Immature natural killer cell (primary cell): ENCODE measurements at places on chromosomes 1 and 21. TPM values are rescaled to one million over a fixed set of nuclear protein-coding genes. Genes with fewer than 3 reads are reported as not detected.

DNA sequence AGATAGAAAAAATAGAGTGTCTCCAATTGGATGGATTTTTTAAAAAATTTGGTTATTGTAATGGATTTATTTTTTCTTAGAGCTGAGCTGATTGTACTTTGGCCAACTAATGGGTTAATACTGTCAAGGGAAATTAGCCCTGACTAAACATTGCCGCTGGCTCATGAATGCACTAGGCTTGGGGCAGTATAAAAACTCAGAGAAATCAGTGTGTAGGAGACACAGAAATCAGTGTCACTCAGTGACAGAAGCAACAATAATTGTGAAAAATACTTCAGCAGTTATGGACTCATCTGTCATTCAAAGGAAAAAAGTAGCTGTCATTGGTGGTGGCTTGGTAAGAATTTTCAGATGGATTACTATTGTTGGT, at the start of gene KMO:
TSS of gene KMO (plus strand) at position 217 of the 370 bp plus-strand sequence. CDS start at position 284, 67 bp downstream.
- no peak for DNase-seq
- peak within 1 kb of the TSS; percentile 93 for H3K27ac ChIP-seq
- H3K4me1 ChIP-seq, result peaks cover 14% of the 10 kb centered on the region

- H3K4me1 ChIP-seq, result peaks cover 52% of the 10 kb centered on the region
- no peak overlapping the region for H3K27ac ChIP-seq
- H3K27me3 ChIP-seq, result no peaks in the 10 kb centered on the region
- no peak overlapping the region for H3K4me3 ChIP-seq
- DNase-seq, result no peak
Observed at GRCh38 chr1:246591504-246591903, 25.2 kb downstream of the CNST start.

DNA sequence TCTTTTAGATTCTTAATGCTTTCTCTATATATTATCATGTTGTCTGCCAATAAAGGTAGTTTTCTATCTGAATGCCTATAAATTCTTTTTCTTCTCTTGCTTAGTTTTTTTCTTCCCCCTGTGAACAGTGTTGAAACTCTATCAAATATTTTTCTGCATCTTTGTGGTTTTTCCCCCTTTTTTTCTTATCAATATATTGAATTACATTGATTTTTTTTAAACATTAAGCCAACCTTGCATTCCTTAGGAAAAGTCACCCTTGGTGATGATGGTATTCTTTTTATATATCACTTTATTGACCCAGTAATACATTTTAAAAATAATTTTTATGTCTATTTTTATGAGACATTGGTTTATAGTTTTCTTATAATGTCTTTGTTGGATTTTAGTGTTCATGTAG, 131.7 kb downstream of the RABGAP1L start:
- H3K4me1 ChIP-seq, result peaks cover 19% of the 10 kb centered on the region
- H3K4me3 ChIP-seq, result no peak overlapping the region
- no peak for DNase-seq
- H3K27ac ChIP-seq, result no peak overlapping the region

GRCh38 chr1:171180670-171181069, 4.4 kb upstream of the FMO2 start:
- no peaks in the 10 kb centered on the region for H3K4me1 ChIP-seq
- H3K36me3 ChIP-seq, result no peaks in the 10 kb centered on the region
- no peak for DNase-seq
- no peak overlapping the region for H3K4me3 ChIP-seq

GRCh38 chr1:110643879-110644472, 30.8 kb downstream of the KCNA3 start:
- peak overlapping the region; percentile 19 for H3K4me3 ChIP-seq
- H3K27me3 ChIP-seq, result no peaks in the 10 kb centered on the region
- no peak for DNase-seq

- H3K36me3 ChIP-seq, result peaks cover 7% of the 10 kb centered on the region
- H3K4me1 ChIP-seq, result no peaks in the 10 kb centered on the region
- no peak overlapping the region for H3K4me3 ChIP-seq
- no peak overlapping the region for H3K27ac ChIP-seq
Observed at GRCh38 chr1:26189751-26190275, 589 bp upstream of the CATSPER4 start.

DNA sequence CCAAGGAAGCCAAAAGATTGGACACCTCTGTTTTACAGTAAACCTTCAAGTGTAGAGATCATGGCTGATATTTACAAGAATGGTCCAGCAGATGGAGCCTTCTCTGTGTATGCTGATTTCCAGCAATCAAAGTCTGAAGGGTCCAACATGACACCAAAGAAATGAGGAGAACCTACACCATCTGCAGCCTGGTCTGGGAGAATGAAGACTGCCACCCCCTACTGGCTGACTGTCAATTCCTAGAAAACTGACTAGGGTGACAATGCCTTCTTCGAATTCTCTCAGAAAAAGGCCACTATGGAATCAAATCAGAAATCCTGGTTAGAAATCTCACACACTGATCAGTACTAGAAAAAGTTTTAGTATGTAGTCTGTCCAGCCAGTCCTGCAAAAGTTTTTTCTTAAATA, 83.3 kb downstream of the CDC42BPA start:
- no peaks in the 10 kb centered on the region for H3K36me3 ChIP-seq
- no peak overlapping the region for H3K4me3 ChIP-seq
- peaks cover 2% of the 10 kb centered on the region for H3K27me3 ChIP-seq
- H3K4me1 ChIP-seq, result no peaks in the 10 kb centered on the region
- H3K27ac ChIP-seq, result no peak overlapping the region

GRCh38 chr1:109020693-109021257, 21.1 kb downstream of the WDR47 start:
- no peaks in the 10 kb centered on the region for H3K4me1 ChIP-seq
- H3K27ac ChIP-seq, result no peak overlapping the region
- no peak for DNase-seq

DNA sequence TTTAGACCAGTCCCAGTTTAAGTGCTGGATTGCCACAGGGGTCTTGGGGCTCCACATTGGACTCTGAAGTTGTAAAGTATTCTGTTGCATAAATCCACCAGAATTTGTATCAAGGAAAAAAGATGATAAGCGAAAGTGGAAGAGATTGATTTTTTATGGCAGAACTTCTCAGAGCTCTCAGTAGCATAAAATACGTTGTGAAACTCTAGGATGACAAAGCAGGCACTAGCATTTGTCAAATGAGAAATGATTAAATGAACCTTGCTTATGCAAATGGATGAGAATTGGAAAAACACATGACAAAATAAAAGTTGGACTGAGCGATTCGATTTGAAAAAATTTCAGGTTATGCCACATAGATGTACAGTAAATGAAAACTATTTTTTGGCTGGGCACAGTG, 253.8 kb upstream of the RAB4A start:
- no peaks in the 10 kb centered on the region for H3K4me1 ChIP-seq
- H3K36me3 ChIP-seq, result no peaks in the 10 kb centered on the region
- peaks cover under 1% of the 10 kb centered on the region for H3K27me3 ChIP-seq
- no peak overlapping the region for H3K4me3 ChIP-seq
- no peak overlapping the region for H3K27ac ChIP-seq

DNA sequence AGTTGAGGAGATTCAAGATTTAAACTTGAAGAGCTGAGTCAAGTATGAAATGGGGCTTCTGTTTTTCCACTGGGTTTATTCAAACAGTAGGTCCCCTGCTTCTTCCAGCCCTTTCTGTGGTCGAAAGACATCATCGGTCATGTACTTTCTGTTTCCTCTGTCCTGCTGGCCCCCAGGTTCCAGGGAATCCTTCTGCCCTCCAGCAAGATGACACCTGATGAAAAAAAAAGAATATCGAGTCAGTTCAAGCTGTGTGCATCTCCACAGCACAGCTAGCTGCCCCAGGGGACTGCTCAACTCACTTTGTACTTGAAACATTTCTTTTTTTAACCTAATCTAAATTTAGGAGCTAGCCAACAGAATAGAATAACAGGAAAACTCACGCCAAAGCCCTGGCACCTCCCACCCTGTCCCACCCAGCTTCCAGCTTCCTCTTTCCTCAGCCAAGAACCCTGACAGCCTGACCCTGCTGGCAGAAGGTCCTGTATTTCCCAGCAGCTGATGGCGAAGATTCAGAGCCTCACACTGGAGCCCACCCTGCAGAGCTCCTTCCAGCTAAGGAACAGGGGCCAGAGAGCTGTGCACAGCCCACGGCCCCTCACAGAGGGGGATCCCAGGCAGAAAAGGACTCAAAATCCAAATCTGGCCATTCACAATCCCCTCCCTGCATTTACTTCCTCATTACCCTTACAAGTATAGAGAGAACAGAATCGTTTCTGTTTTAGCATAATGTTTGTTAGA, 176.5 kb downstream of the PSMG1 start:
- no peak for DNase-seq
- peaks cover 4% of the 10 kb centered on the region for H3K27me3 ChIP-seq
- H3K4me1 ChIP-seq, result peaks cover 26% of the 10 kb centered on the region
- no peak overlapping the region for H3K4me3 ChIP-seq
- no peak overlapping the region for H3K27ac ChIP-seq

DNA sequence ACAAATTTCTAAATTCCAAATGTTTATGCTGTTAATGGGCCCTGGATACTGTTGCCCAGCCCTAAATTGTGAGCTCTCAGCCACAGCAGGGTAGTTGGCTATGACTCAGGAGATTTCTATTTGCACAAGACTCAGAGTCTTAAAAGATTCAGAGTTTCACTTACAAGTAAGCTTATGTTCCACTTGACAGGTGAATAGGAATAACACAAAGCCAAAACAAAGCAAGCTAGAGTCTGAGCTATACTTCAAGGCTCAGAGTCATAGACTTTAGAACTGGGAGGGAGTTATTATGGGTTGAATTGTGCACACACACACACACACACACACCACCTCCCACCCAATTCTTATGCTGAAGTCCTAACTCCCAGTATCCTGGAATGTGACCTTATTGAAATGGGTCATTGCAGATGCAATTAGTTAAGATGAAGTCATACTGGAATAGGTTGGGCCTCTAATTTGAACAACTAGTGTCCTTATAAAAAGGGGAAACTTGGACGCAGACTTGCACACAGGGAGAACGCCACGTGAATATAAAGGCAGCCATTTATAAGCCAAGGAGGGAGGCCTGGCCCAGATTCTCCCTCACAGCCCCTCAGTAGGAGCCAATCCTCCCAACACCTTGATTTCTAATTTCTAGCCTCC, 30.2 kb downstream of the PRDX6 start:
- no peaks in the 10 kb centered on the region for H3K36me3 ChIP-seq
- no peaks in the 10 kb centered on the region for H3K4me1 ChIP-seq
- no peak for DNase-seq
- no peak overlapping the region for H3K27ac ChIP-seq
- H3K4me3 ChIP-seq, result no peak overlapping the region

DNA sequence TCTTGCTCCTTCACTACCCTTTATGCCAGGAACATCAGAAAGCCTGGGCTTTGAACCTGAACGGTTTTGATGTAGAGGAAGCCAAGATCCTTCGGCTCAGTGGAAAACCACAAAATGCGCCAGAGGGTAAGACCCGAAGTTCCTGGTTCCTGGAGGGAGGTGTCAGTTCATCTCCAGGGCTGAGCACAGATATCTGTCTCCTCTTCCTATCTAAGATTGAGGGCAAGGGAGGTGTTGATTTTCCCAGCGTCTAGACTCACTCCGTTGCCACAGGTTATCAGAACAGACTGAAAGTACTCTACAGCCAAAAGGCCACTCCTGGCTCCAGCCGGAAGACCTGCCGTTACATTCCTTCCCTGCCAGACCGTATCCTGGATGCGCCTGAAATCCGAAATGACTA, 915 bp downstream of the CDC20 start:
- no peak for DNase-seq
- H3K27ac ChIP-seq, result no peak overlapping the region
- H3K36me3 ChIP-seq, result peaks cover 22% of the 10 kb centered on the region
- peaks cover 21% of the 10 kb centered on the region for H3K4me1 ChIP-seq
- H3K4me3 ChIP-seq, result peak overlapping the region; percentile 91

DNA sequence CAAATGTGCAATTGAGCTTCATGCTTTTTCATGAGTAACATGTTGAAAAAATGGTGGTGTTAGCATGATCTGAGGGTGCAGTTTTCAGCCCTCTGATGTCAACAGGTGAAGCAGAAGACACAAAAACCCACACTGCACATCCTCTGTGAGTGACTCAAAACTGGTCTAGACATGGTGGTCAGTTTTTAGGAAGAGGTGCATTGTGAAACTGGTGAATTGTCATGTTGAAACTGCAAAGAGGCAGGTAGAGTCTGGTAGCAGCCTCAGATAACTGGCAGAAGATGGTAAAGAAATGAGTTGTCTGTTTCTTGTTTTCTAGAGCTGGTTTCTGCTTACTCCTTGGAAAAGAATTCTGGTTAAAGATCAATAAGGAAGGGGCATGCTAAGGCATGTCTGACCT, 97.3 kb upstream of the HMCN1 start:
- H3K27me3 ChIP-seq, result peaks cover 12% of the 10 kb centered on the region
- H3K4me3 ChIP-seq, result no peak overlapping the region
- DNase-seq, result no peak
- H3K27ac ChIP-seq, result no peak overlapping the region

- H3K4me3 ChIP-seq, result no peak within 1 kb of the TSS
- H3K27ac ChIP-seq, result no peak within 1 kb of the TSS
- DNase-seq, result no peak
- H3K27me3 ChIP-seq, result peaks cover 22% of the 10 kb centered on the region
Observed at GRCh38 chr1:23217421-23218115, at the start of gene HTR1D. TSS of gene HTR1D (minus strand) at chr1:23217502. CDS start at chr1:23194219, 23,283 bp downstream.

- no peaks in the 10 kb centered on the region for H3K4me1 ChIP-seq
- no peak for DNase-seq
- H3K27ac ChIP-seq, result no peak overlapping the region
- peaks cover 2% of the 10 kb centered on the region for H3K27me3 ChIP-seq
- no peaks in the 10 kb centered on the region for H3K36me3 ChIP-seq
Observed at GRCh38 chr1:219506473-219506899, 106.4 kb downstream of the ZC3H11B start.

DNA sequence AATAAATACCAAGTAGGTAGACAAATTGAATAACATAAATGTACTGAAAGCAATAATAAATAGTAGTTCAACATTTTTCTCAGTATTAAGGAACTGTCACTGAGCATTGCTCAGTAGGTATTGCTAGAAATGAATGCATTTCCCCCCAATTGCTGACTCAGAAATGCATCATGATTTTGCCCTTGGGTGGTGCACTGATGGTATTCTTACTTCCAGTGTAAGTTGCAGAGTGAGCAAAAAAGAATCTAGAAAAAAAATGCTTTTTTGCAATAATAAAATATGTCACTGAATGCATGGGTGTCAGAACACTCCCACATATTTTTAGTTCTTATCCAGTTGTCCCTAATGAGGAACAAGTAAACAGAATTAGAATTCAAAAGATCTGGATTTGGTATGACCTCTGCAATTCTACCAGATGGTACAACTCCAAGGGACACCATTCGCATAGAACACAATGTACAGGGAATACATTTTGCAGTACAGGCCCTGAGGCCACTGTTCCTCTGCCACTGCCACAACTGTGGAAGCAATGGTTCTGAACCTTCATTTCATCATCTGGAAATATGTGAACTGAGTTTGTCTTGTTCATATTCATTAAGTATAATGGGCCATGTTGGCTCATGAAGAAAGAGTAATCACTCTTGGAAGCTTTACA, 78.0 kb downstream of the ATP6V1G3 start:
- H3K4me3 ChIP-seq, result no peak overlapping the region
- peaks cover 3% of the 10 kb centered on the region for H3K27me3 ChIP-seq
- no peak for DNase-seq
- no peaks in the 10 kb centered on the region for H3K36me3 ChIP-seq

Gene ERICH3
- polyA plus RNA-seq, result not detected

Gene VWA5B1
- not detected for polyA plus RNA-seq

Gene ADCY10
- not detected for polyA plus RNA-seq

Gene NLRP3
- 1.0 TPM for polyA plus RNA-seq

Gene FCAMR
- not detected for polyA plus RNA-seq

Gene TAF13
- polyA plus RNA-seq, result 2.5 TPM

Gene GBP4
- 53.1 TPM for polyA plus RNA-seq

Gene CYP4Z1
- polyA plus RNA-seq, result not detected

Gene SPRR2F
- not detected for polyA plus RNA-seq

Gene BRDT
- not detected for polyA plus RNA-seq

Gene PUSL1
- 25.4 TPM for polyA plus RNA-seq

Gene DNM3
- polyA plus RNA-seq, result 0.99 TPM

Gene EXTL1
- polyA plus RNA-seq, result not detected

Gene ELAVL4
- not detected for polyA plus RNA-seq

Gene SLAMF1
- polyA plus RNA-seq, result not detected
